Forelimb muscle (tissue), 1 donor: ENCODE measurements at places on chromosomes 6 and 20. TPM values are rescaled to one million over a fixed set of nuclear protein-coding genes. Genes with fewer than 3 reads are reported as not detected.

The CNR1 gene
- 0.32 TPM for polyA plus RNA-seq

The CAGE1 gene
- polyA plus RNA-seq = 0.10 TPM

The PTPRT gene
- 0.35 TPM for polyA plus RNA-seq

The POU5F1 gene
- 0.56 TPM for polyA plus RNA-seq

The MUC22 gene
- not detected for polyA plus RNA-seq

The CAP2 gene
- 203 TPM for polyA plus RNA-seq

The B3GALT4 gene
- 1.6 TPM for polyA plus RNA-seq

The PRELID3B gene
- polyA plus RNA-seq = 47.0 TPM

The TBXT gene
- not detected for polyA plus RNA-seq

The RIN2 gene
- 19.9 TPM for polyA plus RNA-seq

The VNN1 gene
- polyA plus RNA-seq = 0.28 TPM

The TSPO2 gene
- polyA plus RNA-seq = 0.70 TPM

The MYT1 gene
- 0.13 TPM for polyA plus RNA-seq

The RFX6 gene
- polyA plus RNA-seq = not detected

The MLIP gene
- polyA plus RNA-seq = 69.5 TPM

The PGK2 gene
- not detected for polyA plus RNA-seq

The PRSS16 gene
- 0.27 TPM for polyA plus RNA-seq

The GNAS-AS1 gene
- polyA plus RNA-seq = 2.8 TPM

The PLCB4 gene
- polyA plus RNA-seq = 4.7 TPM

The MTFR2 gene
- polyA plus RNA-seq = 1.1 TPM

The PAK5 gene
- polyA plus RNA-seq = 0.14 TPM

The OGFRL1 gene
- polyA plus RNA-seq = 7.3 TPM

The MRPS26 gene
- polyA plus RNA-seq = 35.0 TPM

The IGF2R gene
- 124 TPM for polyA plus RNA-seq

The OXT gene
- polyA plus RNA-seq = 0.47 TPM

The GJA10 gene
- not detected for polyA plus RNA-seq

The SPAG4 gene
- 1.9 TPM for polyA plus RNA-seq

The COL9A1 gene
- polyA plus RNA-seq = 6.1 TPM

The PSORS1C2 gene
- not detected for polyA plus RNA-seq

The CST5 gene
- polyA plus RNA-seq = not detected

The PRL gene
- 0.76 TPM for polyA plus RNA-seq

The ADTRP gene
- polyA plus RNA-seq = 0.38 TPM

The HLA-G gene
- 3.3 TPM for polyA plus RNA-seq

The TPD52L2 gene
- polyA plus RNA-seq = 76.8 TPM

The BTNL2 gene
- 0.18 TPM for polyA plus RNA-seq

The PKHD1 gene
- 4.3 TPM for polyA plus RNA-seq

The WFDC10B gene
- not detected for polyA plus RNA-seq

The DPPA5 gene
- polyA plus RNA-seq = not detected

The BPIFB1 gene
- not detected for polyA plus RNA-seq

The PGC gene
- polyA plus RNA-seq = not detected

The C6orf132 gene
- 0.29 TPM for polyA plus RNA-seq

The BTN1A1 gene
- 0.22 TPM for polyA plus RNA-seq

The TXLNB gene
- 137 TPM for polyA plus RNA-seq

The FOXC1 gene
- polyA plus RNA-seq = 1.7 TPM

The REM1 gene
- polyA plus RNA-seq = 5.8 TPM

The PDE10A gene
- 7.6 TPM for polyA plus RNA-seq

The ARFGEF3 gene
- 1.7 TPM for polyA plus RNA-seq

The KCNB1 gene
- polyA plus RNA-seq = 7.1 TPM

The ULBP3 gene
- 1.9 TPM for polyA plus RNA-seq

The CSNK2A1 gene
- polyA plus RNA-seq = 107 TPM
